Stimulated activated CD4-positive, alpha-beta T cell treated with anti-CD3 and anti-CD28 coated beads, Interleukin-4, amount 100 ng/mL, for 24 hours (primary cell): ENCODE measurements at places on chromosomes 1 and 21.

- no peak for DNase-seq
Observed at GRCh38 chr1:83318366-83318765, 680.6 kb downstream of the TTLL7 start.

DNA sequence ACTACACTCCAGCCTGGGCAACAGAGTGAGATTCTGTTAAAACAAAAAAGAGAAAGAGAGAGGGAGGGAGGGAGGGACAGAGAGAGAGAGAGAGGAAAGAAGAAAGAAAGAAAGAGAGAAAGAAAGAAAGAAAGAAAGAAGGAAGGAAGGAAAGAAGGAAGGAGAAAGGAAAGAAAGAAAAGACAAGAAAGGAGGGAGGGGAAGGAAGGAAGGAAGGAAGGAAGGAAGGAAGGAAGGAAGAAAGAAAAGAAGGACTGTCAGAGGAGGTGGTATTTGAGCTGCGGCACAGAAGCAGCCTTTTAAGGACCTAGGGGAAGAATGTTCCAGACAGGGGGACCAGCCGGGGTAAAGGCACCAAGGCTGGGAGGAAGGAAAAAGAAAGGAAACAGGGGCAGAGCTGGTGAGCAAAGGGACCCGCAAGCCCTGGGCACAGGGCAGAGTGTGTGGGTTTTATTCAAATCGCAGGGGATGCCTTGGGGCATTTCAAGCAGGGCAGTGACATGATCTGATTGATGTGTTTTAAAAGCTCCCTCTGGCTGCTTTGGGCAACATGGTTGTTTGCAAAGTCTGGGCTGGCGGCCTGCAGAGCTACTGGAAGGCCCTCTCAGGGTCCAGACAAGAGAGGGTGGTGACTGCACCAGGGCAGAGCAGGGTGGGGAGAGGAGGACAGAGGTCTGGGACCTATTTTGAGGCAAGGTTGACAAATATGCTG is 176.9 kb upstream of the VAMP3 start:
- no peak for DNase-seq

GRCh38 chr1:48996311-48996710 is 219.6 kb upstream of the BEND5 start:
- DNase-seq, result no peak

- DNase-seq, result no peak
Observed at GRCh38 chr1:192978195-192978710, 80.9 kb downstream of the UCHL5 start.

DNA sequence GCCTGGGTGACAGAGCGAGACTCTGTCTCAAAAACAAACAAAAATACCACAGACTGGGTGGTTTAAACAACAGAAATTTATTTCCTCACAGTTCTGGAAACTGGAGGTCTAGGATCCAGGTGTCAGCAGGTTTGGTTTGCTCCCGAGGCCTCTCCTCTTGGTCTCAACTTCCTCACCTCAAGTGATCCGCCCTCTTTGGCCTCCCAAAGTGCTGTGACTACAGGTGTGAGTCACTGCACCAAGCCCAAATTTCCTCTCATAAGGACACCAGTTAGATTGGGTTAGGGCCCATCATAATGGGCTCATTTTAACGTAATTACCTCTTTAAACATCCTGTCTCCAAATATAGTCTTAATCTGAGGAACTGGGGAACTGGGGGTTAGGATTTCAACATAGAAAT is 35.5 kb downstream of the MFSD2A start:
- DNase-seq, result no peak

DNA sequence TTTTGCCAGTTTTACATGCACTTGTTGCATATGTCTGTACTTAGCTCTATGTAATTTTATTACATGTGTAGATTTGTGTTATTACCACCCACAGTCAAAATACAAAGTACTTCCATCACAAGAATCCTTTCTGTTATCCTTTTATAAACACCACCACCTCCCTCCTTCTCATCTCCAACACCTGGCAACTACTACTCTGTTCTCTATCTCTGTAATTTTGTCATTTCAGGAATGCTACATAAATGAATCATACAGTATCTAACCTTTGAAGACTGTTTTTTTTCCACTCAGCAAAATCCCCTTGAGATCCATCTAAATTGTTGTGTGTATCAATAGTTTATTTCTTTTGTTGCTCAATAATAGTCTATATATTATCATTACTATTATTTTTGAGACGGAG is 64.5 kb upstream of the COP1 start:
- DNase-seq, result no peak

GRCh38 chr1:201421041-201421440 is 489 bp downstream of the TNNI1 start:
- DNase-seq, result no peak

DNA sequence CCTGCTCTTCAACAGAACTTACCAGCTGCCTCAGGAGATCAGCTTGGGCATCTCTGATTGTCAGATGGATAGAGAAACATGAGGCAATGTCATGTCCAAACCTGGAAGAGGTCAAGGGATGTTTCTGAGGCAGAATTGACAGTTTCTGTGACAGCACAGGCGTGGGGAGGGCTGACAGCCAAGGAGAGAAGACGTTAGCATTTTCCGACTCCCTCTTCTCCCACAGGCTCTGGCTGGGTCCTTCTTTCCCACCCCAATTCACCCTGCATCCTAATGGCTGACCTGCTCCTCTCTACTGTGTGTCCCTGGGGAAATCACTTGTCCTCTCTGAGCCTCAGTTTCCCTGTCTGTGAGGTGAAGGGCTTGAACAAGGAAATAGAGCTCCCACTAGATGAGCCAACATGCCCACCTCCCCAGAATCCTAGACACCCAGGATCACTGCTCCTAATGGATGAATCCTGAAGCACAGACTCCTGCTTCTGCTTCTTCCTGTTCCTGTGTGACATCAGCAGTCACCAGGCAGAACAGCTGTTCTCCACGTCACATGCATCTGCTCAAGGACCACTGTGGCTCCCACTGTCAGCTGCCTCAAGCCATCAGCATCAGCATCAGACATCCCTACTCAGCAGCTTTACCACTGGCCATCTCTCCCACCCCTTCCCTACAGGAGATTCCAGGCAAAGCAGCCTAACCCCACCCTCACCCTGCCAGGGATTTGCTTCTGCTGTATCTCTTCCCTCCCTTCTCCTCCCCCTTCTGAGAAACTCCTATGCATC is 408.0 kb downstream of the MATN1 start:
- no peak for DNase-seq

GRCh38 chr1:61049850-61050540 is 32.4 kb upstream of the NFIA start:
- DNase-seq, result peak; percentile 91

- no peak for DNase-seq
Observed at GRCh38 chr1:52358851-52359497, 7.0 kb downstream of the CC2D1B start.

GRCh38 chr1:214328770-214329469 is 48.0 kb downstream of the SMYD2 start:
- peak; percentile 77 for DNase-seq

GRCh38 chr1:211013346-211014240 is 120.4 kb downstream of the KCNH1 start:
- no peak for DNase-seq

DNA sequence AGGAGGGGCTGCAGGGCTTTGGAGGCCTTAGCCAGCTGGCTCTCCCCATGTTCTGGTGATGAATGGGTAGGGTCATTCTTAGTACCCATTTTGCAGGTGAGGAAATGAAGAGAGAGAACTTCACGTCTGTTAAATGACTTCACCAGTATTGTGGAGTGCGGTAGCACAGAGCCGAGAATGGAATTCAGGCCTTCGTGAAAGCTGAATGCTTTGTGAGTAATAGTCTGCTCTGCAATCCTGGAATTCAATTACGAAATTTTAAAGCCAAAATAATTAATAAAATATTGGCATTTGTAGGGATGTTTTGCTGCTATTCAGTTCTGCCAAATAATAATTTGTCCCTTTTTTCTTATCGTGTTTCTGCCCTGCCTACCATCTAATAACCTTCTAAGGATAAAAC is 197.7 kb downstream of the GREM2 start:
- DNase-seq, result no peak

DNA sequence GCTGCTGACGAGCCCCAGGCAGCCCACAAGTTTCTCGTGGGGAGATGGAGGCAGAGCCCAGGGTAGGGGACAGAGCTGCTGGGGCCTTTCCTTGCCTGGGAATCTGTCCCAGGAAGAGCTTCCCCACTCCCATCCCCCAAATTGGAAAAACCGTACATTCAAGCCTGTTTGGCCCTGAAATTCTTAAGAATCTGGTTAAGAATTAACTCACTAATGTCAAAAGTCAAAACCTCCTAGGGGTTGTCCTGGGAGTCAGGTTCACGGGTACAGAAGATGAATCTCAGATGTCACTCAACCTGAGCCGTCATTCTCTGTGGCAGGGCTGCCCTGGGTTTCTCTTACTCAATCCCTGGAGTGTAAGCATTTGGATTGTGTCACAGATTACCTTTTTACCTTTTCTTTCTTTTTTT is 8.4 kb downstream of the C1orf115 start:
- no peak for DNase-seq

DNA sequence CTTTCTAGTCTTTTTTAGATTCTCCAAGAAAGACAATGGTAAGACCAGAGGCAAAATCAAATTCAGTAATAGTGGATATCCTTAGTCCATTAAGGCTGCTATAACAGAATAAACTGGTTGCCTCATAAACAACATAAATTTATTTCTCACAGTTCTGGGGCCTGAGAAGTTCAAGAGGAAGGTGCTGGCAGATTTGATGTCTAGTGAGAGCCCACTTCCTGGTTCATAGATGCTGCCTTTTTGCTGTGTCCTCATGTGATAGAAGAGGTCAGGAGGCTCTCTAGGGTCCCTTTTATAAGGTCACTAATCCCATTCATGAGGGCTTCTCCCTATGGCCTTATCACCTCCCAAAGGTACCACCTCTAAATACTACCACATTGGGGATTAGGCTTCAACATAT is 31.5 kb upstream of the BTG3 start:
- no peak for DNase-seq

GRCh38 chr1:26336477-26337205 is 17.3 kb downstream of the CRYBG2 start:
- DNase-seq, result peak; percentile 81

DNA sequence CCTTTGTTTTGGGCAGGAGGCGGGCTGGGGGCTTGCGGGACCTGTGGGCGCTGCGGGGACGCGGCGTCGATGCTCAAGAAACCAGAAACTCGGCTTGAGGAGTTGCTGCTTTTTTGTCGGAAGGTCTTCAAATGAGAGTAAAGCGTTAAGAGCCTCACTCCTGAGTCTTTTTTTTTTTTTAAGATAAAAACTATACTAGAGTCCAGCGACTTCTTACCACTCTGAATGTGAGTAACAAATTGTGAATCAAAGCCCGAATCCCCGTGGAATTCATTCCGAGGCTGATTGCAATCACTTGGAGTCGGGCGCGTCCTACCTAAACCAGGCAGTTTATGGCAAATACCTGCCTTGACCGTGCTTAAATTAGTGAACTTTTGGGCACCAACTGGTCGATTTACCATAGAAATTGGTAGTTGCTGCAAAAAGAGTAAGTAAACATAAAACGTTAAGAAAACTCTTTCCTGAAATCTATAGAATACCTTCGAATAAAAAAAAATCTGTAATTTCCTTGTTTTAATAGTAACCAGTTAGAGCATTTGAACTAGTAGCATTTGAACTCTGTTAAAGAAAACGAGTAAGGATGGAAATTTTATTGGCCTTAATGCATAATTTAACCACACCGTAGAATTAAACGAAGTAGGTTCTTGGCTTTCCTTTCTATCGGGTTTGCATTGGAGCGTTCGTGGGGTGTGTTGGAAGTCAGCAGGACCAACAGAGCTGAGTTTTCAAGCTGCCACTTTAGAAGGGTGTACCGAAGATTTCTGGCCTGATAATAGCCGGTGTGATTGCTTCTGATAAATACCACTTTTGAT is 769 bp downstream of the GPSM2 start:
- no peak for DNase-seq
